ENCODE measurements at places on chromosomes 4 and X.

- DNase-seq = no peak
Measured at GRCh38 chr4:151788021-151788420, 27.2 kb upstream of the GATB start.

GRCh38 chr4:89259301-89260028 is 48.1 kb downstream of the GPRIN3 start:
- DNase-seq = no peak

DNA sequence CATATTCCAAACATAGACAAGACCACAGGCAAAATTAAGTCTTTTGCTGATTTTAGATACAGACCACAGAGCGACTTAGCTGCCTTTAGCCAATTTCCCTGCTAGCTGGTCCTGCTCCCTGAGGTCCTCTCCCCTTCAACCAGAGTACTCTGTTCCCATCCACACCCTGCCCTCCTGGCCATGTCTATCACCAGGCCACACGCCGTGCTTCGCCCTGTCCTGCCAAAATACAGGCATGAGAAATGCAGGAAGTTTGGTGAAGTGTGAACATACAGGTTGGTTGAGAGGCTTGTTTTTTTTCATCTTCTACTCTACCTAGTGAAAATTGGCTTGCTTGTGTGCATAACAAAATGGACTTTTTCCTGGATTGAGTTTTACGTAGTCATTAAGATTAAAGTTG is 226.2 kb upstream of the TENM3 start:
- DNase-seq = no peak

DNA sequence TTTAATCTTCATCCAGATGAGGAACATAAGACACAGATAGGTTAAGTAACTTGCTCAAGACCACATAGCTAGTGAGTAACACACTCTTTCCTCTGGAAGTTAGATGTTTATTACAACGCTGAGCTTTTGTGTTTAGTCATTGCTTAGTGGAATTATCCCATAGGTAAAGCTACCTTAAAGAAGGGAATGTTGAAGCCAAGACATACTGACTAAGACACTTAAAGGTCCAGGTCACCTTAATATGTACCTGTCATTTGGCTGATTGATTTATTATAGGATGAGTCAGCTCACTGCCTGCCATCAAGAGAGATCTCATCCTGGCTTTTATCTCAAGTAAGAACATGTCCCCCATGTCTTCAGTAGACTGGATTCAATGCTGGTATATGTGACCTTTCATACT is 53.4 kb downstream of the KDR start:
- no peak for DNase-seq

DNA sequence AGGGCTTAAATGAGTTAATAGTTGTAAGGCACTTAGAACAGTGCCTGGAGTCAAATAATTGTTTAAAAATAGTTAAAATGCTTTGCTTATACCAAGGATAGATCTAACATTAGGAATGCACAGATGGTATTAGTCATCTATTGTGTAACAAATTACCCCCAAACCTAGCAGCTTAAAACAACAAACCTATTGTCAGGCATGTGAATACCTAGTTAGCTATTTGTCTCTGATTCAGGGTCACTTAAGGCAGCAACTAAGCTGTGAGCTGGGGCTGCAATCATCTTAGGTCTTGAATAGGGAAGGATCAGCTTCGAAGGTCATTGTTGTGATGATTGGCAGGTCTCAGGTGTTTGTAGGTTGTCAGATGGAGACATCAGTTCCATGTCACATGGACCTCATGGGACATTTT is 42.4 kb upstream of the AGA start:
- no peak for DNase-seq

DNA sequence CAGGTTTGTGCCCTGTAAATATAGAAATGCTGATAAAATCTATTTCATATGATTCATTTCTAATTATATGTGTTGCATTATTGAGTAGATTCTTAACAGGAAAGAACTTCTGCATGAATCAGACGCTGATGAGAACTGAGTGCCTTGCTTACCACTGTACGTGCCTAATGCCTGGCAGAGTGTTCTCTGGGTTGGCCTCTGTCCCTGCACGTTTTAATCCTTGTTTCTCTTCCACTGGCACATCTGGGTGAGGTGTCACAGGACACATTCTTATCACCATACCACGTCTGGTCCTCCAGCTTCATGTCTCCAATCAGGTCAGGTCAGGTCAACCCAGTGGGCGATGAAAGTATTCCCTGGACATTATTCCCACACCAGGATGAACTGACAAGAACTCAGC is 53.6 kb downstream of the KLF3 start:
- no peak for DNase-seq

DNA sequence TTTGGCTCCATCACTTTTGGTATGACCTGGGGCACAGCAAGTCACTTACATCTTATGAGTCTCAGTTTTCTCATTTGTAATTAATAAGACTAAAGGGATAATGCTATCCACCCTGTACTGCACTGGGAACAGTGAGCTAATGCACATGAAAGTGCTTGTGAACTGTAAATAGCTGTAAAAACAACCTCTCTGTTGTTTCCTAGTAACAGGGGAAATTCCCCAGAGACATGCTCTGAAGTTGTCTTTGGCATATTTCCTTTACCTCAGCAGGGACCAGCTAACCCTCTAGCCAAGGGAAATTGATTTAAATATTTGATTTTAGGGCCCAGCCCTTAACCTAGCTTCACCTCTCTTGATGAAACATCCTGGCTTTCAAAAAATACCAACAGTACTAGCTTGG is 6.1 kb upstream of the CYSLTR1 start:
- DNase-seq = peak; percentile 49

GRCh38 chr4:104210420-104210819 is 284.3 kb downstream of the CXXC4 start:
- DNase-seq = no peak

DNA sequence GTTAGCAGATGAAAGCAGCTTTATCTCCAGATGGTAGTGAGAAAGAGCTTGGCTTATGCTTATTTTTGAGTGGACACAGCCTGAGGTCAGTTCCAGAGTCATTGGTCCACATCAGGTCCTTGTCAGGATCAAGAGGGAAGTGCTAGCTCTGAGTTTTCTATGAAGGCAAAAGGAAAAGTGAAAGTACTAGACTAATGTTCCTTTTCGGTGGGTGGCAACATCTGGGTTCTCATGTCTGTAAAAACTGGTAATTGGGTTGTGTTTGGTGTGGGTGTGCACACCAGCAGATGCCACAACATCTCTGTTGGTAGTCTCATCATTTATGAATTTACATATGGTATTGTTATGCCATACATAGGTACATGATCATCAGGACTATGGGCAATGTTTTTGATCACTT is 210.5 kb downstream of the PWWP3B start:
- no peak for DNase-seq

DNA sequence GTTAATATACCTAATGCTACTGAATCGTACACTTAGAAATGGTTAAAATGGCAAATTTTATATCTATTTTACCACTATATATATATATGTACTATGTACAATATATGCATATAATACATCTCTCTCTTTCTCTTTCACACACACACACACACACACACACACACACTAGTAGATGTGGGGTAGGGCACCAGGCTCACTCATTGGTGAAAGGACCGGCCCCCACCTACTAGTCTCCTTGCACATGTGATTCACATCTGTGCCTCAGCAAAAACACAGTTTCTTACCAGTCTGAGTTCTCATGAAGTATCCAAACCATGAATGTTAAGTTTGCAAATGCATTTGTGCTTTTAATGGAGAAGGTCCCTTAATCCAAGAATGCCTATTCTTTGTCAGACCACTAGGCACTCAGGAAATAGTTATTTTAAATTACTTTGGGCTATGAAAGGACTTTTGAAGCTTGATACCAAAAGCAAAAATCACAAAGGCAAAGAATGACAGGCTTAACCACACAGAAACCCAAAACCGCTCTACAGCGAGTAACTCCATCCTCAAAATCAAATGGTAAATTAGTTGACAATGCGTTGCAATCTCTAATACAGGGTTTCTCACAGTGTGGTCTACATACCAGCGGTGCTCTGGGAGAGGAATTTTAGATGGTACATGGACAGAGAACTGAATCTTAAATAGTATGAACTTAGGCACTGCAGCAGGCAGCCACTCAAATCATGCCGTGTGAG is 5.8 kb downstream of the TSC22D3 start:
- DNase-seq = no peak

DNA sequence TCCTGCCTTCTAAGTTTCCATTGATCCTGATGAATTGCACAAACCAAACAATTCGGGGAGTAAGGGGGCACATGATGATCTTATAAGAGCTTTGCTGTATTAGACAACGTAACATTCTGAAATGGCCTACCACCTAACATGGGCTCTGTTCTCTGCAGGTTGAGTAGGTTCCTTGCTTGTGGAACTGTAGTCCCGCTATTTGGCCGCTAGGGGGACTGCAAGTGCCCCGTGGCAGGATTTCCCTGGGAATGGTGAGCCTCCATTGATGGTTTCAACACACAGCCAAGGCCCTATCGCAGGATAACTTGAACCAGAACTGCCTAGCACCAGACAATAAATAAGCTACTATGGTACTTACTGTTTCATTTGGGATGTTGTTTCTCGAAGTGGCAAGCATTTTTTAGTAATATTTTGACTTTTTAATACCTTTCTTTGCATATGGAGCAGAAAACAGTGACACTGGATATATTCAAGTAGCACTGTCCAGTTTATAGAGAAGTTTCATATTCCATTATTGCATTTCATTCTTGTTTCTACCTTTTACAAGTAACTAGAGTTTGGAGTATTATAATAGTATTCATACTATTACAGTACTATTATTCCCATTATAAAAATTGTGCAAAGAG is 11.9 kb downstream of the AR start:
- peak; percentile 32 for DNase-seq

- no peak for DNase-seq
Measured at GRCh38 chrX:11445540-11445939, 152.3 kb downstream of the AMELX start.

- DNase-seq = peak; percentile 63
Measured at GRCh38 chr4:173301518-173302201, 32.5 kb downstream of the HMGB2 start.

DNA sequence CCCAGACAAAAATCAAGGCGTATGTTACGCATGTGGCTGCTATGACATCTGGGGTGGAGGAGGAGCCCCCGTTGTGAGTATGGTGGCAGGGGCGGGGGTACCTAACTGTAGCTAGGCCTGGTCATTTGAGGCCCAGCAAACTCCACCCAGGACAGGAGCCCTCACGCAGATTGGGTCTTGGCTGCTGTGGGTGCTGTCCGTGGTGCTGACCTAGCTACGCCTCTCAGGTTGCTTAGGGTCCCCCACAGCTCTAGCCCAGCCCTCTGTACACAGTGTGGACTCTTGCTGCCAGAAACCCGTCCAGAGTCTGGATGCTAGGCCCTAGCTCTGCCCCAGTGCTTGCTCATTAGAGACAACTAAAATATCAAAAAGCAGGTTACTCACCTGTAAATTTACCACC is 146.7 kb upstream of the PSAPL1 start:
- DNase-seq = peak; percentile 18

- DNase-seq = no peak
Measured at GRCh38 chrX:13699183-13699826, 10.4 kb downstream of the RAB9A start.

GRCh38 chrX:66021401-66021764 is 18.5 kb downstream of the VSIG4 start:
- no peak for DNase-seq

- DNase-seq = peak; percentile 43
Measured at GRCh38 chr4:146029939-146030710, 91.5 kb upstream of the ZNF827 start.

DNA sequence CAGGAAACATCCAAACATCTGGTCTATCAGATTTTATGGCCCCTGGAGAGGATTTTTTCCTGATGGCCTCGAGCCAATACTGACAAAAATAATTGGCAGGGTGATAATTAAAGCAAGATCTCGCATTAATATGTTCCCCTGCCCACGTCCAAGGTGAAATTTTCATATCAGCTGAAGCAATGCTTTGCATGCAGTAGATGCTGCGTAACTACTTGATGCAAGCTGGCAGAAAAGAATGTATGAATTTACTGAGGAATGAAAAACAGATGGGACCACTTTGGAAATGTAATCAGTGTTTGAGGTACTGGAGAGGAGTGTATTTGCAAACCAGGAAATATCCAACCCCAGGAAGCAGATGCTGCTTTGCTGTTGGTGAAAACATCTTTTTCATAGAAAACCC is 36.8 kb upstream of the REST start:
- DNase-seq = no peak

DNA sequence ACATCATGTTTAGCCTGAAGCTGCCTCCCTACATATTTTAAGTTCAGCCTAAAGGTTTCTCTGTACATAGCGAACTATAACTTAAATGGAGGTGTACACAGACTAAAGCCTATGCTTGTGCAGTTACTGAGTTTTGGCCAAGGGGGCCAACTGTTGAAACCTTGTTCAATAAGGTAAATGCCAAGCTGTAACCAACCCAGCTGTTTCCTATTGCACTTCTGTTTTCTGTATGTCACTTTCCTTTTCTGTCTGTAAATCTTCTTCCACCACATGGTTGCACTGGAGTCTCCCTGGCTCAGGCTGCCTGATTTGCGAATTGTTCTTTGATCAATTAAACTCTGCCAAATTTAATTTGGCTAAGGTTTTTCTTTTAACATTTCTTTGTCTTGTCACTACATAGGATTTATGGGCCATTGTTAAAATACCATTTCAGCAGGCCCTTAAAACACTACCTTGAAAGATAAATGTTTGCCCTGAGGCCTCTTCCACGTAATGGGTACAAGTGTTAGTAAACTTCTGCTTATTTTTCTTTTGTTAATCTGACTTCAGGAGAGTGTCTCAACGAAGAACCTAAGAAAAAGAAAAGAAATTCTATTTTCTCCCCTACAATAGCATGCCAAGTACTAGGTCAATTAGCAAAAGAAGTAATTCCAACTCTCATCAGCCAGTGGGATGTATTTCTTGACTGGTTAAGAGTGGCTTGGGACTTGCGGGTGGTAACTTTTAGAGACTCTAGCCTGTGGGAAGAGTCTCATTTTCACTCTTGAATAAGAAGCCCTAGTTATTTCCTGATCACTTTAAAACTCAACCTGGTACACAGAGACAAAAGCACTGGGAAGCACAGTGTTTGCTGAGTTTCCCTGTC is 45.7 kb upstream of the PRSS12 start:
- peak; percentile 51 for DNase-seq

DNA sequence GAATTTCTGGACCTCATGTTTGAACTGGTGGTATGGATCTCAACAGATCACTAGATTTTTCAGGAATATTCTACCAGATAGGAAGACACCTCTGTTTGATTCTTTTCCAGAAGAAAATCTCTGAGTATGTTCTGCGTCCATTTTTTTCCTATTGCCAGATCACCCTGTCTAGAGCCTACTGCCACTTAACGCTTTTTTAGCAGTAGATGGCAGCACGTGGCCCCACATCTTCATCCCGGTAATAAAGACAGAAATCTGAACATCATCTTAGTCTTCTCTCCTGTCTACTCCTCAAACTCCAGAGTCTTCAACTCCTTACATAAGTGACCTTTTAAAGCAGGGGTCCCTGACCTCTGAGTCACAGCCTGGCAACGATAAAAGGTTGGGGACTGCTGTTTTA is 184.7 kb downstream of the TMA16 start:
- peak; percentile 41 for DNase-seq

DNA sequence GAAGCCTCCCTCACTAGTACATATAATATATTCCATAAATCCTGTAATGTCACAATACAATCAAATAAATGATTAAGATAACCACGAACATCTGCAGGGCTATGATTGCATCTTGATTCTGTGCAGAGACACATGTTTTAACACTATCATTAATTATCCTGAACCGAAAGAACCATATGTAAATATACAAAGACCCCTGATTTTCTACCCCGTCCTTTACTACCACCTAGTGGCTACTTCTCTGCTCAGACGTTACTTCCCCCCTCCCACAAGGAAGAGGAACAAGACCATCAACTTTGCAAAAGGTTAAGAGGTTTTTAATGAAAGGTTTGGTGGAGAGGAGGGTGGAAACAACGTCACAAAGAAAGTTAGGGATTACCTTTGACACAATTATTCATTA is 134.0 kb downstream of the COL4A6 start:
- peak; percentile 35 for DNase-seq

All from NAMALWA (cell line).